ENCODE measurements at places on chromosomes 12 and 14.

DNA sequence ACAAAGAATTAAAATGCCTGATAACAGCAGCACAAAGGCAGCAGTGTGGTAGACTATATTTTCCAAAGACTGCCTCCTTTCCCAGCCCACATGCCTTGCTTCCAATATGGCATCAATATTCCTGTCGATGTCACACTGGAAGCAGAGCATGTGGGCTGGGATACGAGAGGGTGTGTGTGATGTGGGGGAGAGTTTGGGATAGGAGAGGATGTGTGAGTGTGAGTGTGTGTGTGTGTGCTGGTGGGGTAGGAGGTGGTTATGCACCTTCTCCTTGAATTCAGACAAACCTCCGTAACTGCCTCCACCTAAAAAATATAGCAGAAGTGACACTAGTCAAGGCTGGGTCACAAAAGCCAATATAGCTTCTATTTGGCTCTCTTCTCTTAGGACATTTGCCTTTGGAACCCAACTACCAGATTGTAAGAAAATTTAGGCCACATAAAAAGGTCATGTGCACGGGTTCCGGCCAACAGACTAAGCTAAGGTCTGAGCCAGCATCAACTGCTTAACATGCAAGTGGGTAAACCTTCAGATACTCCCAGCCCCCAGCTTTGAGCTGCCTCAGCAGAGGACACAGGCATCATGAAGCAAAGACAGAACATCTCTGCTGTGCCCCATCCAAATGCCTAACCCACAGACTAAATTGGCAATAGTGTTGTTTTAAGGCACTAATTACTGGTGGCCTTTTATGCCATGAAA lies 29.5 kb downstream of the SPPL3 start:
- no peak for DNase-seq

- DNase-seq: no peak
Measured at GRCh38 chr14:76772300-76773187, 11.3 kb downstream of the VASH1 start.

GRCh38 chr14:93991212-93991611 lies 5.9 kb upstream of the CCDC197 start:
- DNase-seq: no peak

DNA sequence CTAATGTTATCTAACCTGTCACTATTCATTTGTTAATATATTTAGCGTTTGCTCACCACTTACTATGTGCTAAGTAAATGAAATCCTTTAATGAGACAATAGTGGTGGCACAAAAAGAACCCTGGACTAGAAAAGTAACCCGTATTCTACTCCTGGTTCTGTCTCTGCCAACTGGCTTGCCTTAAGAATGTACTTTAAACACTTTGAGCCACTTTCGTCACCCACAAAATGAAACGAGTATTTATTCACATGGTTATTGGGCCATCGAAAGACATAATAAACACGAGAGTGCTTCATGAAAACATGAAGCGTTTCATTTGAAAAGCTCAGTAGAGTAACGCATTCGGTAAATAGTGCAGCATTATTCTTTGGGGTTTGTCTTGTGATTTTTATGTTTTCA lies 254.7 kb downstream of the EGLN3 start:
- no peak for DNase-seq

DNA sequence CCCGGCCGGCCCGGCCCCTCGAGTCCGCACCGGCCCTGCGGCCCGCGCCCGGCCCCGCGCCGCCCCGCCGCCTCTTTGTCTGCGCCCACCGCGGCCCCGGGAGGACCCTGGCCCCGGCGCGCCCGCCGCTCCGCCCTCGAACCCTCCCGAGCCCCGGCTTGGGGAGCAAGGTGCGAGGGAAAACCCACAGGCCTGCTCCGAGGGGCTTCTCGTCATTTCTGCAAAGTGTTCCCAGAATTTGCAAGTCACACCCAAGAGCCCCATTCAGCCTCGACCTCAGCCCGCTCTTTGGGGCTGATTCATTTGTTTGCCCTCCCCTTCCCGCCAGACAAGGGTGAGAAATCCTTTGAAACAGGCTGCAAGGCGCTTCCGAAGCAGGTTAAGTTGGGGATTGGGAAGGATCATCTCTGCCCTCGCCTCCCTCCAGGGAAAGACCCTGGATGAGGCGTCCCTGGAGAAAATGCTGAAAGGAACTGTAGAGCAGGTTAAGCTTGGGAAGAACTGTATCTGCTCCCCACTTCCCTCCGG lies 325 bp upstream of the CLIP1 start:
- no peak for DNase-seq

- no peak for DNase-seq
Measured at GRCh38 chr12:107478881-107479280, 206.7 kb upstream of the PWP1 start.

DNA sequence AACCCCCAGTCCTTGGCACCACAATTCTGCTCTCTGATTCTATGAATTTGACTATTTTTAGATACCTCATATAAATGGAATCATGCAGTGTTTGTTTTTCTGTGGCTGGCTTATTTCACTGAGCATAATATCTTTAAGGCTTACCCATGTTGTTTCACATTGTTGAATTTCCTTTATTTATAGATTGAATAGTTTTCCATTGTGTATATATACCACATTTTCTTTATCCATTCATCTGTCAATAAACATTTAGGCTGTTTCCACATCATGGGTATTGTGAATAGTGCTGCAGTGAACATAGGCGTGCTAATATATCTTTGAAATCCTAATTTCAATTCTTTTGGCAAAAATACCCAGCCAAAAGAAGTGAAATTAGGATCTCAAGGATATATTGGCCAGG lies 126.7 kb upstream of the SLC38A2 start:
- DNase-seq: no peak

DNA sequence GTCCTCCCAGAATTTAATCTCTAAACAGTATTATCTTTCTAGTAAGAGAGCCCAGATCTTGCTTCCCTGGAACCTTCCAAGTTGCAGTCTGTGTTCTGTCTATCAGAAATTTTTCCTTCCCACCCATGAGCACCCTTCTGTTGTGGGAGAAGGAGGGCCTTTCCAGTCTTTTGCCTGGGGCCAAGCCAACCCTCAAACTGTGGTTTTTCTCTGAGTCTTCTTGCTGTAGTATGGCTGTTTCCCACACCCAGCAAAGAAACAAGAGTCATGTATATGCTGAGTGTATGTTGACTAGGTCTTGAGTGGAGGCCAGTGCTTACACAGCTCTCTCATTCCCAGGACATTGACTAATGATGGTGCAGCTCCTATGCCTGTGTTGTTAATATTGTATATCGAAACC lies 104.5 kb downstream of the TGFB3 start:
- no peak for DNase-seq

DNA sequence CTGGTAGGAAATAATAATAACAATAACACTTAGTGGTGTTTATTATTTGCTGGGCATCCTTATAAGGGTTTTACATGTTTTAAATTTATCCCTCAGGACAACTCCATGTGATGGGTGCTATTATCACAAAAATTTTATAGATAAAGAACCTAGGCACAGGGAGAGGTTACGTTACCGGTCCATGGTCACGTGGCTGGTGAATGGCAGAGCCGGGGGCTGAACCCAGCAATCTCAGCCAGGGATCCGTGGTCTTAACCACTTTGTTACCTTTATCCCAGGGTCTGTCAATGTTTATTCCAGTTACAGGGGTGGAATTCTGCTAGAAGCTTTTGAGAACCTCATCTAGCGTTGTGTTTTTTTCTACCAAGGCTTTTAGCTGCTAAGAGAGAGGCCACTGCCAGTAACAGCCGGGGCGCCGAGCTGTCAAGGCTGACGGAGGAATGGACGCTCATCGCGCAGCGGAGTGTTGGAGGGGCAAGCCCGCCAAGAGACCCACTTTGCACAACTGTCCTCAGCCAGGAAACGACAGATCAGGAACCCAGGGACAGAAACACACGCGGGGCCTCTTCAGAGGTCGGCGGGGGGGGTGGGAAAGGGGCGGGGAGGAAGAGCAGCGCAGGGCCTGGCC lies 418 bp downstream of the AMN1 start:
- DNase-seq: peak; percentile 55

DNA sequence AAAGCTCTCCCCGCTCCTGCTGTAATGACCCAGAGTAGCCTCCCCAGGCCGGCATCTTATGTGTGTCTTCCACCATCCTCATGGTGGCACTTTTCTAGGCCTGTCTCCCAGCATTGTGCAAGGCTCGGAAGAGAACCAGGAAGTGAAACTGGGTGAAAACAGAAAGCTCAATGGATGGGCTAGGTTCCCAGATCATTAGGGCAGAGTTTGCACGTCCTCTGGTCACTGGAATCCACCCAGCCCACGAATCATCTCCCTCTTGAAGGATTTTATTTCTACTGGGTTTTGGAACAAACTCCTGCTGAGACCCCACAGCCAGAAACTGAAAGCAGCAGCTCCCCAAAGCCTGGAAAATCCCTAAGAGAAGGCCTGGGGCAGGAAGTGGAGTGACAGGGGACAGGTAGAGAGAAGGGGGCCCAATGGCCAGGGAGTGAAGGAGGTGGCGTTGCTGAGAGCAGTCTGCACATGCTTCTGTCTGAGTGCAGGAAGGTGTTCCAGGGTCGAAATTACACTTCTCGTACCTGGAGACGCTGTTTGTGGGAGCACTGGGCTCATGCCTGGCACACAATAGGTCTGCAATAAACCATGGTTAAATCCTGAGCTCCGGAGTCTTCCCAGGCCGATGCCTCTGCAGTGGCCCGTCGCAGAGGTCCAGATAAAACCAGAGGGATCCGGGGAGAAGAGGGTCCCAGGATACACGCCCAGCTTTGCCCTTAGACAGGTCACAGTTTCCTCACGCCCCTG lies 15.6 kb downstream of the ACVRL1 start:
- DNase-seq: peak; percentile 15

- DNase-seq: no peak
Measured at GRCh38 chr14:37443461-37443860, 151.6 kb downstream of the FOXA1 start.

DNA sequence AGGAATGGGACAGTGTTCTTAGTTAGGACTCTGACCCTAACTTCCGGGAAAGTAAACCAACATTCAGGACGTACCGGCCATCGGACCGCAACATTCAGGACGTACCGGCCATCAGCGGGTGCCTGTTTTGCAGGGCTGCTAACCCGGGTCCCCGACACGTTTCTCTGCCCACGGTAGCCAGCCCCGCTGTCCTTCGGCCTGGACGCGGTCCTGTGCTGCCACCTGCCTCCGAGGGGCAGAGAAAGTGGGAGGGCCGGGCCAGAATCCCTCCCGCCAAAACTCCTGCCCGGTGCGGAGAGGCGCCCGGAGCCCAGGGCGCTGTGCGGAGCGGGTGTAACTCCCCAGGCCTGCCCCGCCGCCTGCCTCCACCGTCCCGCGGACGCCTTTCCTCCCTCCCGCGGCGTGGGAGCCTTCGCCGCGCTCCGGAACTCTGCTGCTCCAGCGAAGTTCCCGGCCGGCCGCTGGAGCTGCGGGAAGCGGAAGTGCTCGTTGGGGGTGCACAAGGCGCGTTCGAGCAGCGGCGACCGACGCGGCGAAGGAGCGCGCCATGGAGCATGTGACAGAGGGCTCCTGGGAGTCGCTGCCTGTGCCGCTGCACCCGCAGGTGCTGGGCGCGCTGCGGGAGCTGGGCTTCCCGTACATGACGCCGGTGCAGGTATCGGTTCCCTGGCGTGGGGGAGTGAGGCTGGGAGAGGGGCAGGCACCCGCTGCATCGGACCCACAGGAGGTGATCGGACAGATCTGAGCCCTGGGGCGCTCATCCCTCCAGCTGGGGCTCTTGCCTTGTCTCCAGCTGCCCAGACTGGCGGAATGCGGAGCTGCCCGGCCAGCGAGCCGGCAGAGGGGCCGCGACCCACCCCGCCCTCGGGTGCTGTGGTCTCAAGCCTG lies at the start of gene DDX55:
Gene DDX55, plus strand, starts transcription at position 498 of the 888 bp plus-strand sequence. Its CDS starts 50 bp downstream, at position 548.
- peak; percentile 90 for DNase-seq

DNA sequence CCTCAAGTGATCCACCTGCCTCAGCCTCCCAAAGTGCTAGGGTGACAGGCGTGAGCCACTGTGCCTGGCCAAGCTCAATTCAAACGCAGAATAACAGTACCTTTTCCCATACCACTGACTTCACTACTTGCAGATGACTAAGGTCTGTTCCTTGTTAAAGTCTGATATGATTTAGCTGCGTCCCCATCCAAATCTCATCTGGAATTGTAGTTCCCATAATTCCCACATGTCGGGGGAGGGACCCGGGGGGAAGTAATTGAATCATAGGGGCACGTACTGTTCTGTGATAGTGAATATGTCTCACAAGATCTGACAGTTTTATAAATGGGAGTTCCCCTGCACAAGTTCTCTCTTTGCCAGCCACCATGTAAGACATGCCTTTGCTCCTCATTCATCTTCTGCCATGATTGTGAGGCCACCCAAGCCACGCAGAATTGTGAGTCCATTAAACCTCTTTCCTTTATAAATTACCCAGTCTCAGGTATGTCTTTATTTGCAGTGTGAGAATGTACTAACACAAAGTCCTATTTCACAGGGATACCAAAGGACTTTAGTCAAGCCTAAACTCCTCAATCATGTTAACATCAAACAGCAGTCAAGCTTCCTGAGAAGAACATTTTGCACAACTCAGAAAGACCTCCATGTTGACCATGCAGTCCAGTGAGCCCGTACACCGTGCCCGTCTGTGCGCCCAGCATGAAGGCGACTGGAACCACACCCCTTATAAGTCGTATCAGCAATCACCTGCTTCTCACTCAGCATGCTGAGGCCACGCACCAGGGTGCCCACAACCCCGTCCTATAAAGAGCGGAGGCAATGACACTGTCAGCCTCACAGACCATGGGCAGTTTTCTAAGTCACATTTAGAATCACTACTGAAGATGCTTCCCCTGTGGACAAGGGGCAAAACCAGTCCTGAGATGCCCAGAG lies 36.9 kb downstream of the FOXN3 start:
- no peak for DNase-seq
